ENCODE measurements at places on chromosomes 12 and 14. TPM values are rescaled to one million over a fixed set of nuclear protein-coding genes. Genes with fewer than 3 reads are reported as not detected.

GRCh38 chr12:117361347-117361751, at the start of gene NOS1:
Gene NOS1 (minus strand): TSS chr12:117361626. CDS start chr12:117331069, 30,557 bp downstream.
- no peaks in the 10 kb centered on the region for H3K27me3 ChIP-seq
- DNase-seq = no peak
- peak within 1 kb of the TSS; percentile 1 for H3K27ac ChIP-seq
- H3K4me1 ChIP-seq = no peaks in the 10 kb centered on the region
- H3K4me3 ChIP-seq = peak within 1 kb of the TSS; percentile 58

- H3K27me3 ChIP-seq = no peaks in the 10 kb centered on the region
- no peak overlapping the region for H3K27ac ChIP-seq
- no peak for DNase-seq
Measured at GRCh38 chr12:112431965-112432364, 13.2 kb downstream of the PTPN11 start.

- no peak overlapping the region for H3K27ac ChIP-seq
- no peaks in the 10 kb centered on the region for H3K27me3 ChIP-seq
- H3K4me1 ChIP-seq = no peaks in the 10 kb centered on the region
Measured at GRCh38 chr14:40760704-40761103, 846.0 kb upstream of the LRFN5 start.

DNA sequence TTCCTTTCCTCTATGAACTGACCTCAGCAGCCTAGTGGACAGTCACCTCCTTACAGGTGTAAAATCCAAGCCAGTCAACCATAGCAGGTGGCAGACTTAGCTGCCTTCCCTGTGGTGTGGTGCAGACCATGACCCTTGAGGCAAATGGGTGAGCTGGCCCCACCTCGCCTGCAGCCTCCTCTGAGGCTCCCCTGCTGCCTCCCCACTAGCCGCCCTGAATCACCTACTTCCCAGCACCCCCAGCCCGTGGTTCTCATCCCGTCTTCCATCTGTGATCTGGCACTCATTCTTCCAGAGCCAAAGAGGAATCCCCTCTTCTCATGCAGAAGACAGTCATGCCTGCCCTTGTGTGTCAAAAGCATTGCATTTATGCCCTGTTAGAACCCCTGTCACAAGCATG, 34.4 kb upstream of the TSPAN9 start:
- no peak overlapping the region for H3K27ac ChIP-seq
- H3K36me3 ChIP-seq = no peaks in the 10 kb centered on the region
- no peak for DNase-seq
- H3K4me1 ChIP-seq = peaks cover 25% of the 10 kb centered on the region
- H3K27me3 ChIP-seq = no peaks in the 10 kb centered on the region

DNA sequence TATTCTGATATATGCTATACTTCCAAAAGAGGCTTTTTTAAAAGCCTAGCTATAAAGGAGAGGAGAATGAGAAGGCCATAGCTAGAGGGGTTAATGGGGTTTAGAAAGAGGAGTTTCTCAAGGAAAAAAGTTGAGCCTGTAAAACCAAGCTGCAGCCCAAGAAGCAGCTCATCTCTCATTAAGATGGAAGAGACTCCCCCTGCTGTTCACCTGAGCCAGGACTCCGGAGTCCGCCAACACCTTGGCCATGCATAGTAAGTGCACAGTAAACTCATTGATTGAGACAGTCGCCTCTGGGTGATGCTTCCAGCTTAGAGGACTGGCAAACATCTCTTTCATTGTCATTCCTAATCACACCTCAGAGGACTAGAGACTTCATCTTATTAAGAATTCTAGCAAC, 46.2 kb downstream of the ANO2 start:
- H3K27me3 ChIP-seq = no peaks in the 10 kb centered on the region
- no peak overlapping the region for H3K27ac ChIP-seq
- no peaks in the 10 kb centered on the region for H3K36me3 ChIP-seq
- DNase-seq = no peak

- H3K36me3 ChIP-seq = no peaks in the 10 kb centered on the region
- H3K4me3 ChIP-seq = no peak overlapping the region
- H3K27ac ChIP-seq = no peak overlapping the region
- no peaks in the 10 kb centered on the region for H3K4me1 ChIP-seq
- H3K27me3 ChIP-seq = no peaks in the 10 kb centered on the region
Measured at GRCh38 chr12:80087486-80088213, 11.7 kb upstream of the OTOGL start.

- DNase-seq = no peak
- no peak overlapping the region for H3K4me3 ChIP-seq
- no peaks in the 10 kb centered on the region for H3K36me3 ChIP-seq
- H3K4me1 ChIP-seq = no peaks in the 10 kb centered on the region
- H3K27me3 ChIP-seq = no peaks in the 10 kb centered on the region
Measured at GRCh38 chr14:33163600-33163999, 224.9 kb downstream of the NPAS3 start.

DNA sequence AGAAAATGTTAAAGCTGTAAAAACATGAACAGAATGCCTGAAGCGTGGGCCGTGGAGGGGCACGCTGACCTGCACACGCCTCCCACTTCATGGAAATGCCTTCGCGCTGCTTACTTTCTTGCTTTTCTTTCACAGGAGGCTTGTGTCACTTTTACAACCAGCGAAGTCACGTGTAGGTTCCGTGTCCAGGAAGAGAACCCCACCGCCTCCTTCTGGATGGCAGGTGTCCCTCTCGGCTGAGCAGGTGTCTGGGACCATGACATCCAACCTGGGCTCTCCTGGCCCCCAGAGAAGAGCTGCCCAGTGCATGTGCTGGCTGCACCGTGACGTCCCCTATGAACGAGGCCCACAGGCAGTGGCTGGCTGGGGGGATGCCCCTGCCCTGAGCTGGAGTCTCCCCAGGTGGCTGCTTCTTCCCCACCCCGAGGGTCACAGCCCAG, 345.0 kb upstream of the SFSWAP start:
- no peak overlapping the region for H3K4me3 ChIP-seq
- no peaks in the 10 kb centered on the region for H3K36me3 ChIP-seq
- H3K27ac ChIP-seq = no peak overlapping the region
- no peaks in the 10 kb centered on the region for H3K4me1 ChIP-seq

GRCh38 chr12:100279607-100280244, 12.7 kb downstream of the SCYL2 start:
- H3K27ac ChIP-seq = no peak overlapping the region
- no peak overlapping the region for H3K4me3 ChIP-seq
- peaks cover 9% of the 10 kb centered on the region for H3K4me1 ChIP-seq
- no peaks in the 10 kb centered on the region for H3K27me3 ChIP-seq

DNA sequence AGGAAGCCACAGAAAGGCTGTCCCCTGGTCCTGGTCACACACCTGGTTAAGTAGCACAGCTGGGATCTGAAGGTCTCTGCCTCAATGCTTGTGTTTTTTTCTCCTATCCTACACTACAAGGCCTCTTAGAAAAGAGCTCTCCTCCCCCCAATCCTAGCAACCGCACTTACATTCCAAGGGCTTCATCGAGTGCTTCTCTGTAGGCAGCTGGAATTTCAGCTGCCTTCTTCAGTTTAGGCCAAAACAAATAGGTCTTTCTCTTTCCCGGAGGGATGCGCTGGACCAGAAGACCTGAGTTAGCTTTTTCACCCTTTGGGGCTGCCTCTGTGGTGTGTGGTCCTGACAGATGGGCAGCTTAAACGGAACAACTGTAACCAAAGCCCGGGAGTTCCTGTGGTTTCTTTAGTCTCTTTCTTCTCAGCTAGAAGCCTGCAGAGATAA, 109.7 kb downstream of the GPATCH2L start:
- no peaks in the 10 kb centered on the region for H3K27me3 ChIP-seq
- H3K27ac ChIP-seq = no peak overlapping the region

DNA sequence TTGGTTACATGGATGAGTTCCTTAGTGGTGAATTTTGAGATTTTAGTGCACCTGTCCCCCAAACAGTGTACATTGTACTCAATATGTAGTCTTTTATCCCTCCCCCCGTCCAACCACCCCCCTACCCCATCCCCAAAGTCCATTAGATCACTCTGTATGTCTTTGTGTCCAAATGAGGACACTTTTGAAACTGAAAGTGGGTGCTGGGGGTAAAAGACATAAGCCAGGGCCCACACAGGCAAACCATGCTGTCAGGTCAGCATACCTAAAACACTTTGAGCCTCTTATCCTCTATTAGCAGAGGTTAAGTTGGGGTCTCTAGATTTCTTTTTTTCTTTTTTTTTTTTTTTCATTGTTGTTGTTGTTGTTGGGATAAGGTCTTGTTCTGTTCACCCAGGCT, 31.3 kb upstream of the KICS2 start:
- H3K27ac ChIP-seq = no peak overlapping the region
- no peaks in the 10 kb centered on the region for H3K36me3 ChIP-seq
- no peak overlapping the region for H3K4me3 ChIP-seq
- H3K4me1 ChIP-seq = peaks cover 6% of the 10 kb centered on the region
- no peak for DNase-seq
- H3K27me3 ChIP-seq = no peaks in the 10 kb centered on the region

The SYNE3 gene
- total RNA-seq = 7.1 TPM

The PLXNC1 gene
- total RNA-seq = 1.8 TPM

The CLEC6A gene
- not detected for total RNA-seq

The CPNE6 gene
- total RNA-seq = not detected

The MUCL1 gene
- total RNA-seq = not detected

The AKAP5 gene
- 0.87 TPM for total RNA-seq
